Activated CD8-positive, alpha-beta T cell treated with anti-CD3 and anti-CD28 coated beads, Interleukin-2, amount 10 ng/mL, durations not matched to agents 7 days and 5 days (primary cell): ENCODE measurements at places on chromosomes 2 and 18.

- DNase-seq: no peak
Observed at GRCh38 chr2:207884127-207884526, 114.4 kb upstream of the FZD5 start.

DNA sequence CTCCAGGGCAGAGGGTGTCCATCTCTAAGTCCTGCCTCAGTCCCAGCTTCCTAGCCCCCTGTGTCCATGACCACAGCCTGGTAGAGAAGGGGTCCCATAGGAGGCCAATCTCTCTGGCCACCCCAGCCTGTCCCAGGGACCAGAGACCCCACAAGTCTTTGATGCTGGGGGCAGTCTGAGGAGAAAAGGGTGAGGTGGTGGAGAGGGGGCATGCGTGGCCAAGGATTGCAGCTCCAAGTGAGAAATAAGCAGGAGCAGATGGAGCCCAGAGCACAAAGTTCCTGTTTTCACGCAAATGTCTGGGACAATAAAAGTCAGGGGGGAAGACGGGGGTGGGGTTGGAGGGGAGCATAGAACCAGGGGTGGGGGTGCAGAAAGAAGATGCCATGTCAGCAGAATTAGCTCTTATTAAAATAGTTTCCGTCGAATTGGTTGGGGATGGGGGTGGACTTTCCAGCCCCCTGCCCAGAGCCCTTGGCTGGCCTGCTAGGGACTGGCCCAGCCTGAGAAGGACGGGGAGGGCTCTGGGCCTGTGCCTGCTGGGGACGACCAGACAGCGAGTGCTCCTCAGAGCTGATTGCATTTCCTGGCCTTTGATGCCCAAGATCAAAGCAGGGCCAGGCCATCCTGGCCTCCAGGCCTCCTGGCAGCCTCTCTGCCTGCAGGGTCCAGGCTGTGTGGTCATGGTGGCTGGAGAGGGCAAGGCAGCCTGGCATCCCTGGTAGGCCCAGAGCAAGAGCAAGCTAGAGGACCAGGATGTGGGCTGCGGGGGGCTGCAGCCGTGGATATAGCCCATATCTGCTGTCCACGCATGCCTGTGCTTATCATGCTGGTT lies 337.1 kb downstream of the DYSF start:
- no peak for DNase-seq

DNA sequence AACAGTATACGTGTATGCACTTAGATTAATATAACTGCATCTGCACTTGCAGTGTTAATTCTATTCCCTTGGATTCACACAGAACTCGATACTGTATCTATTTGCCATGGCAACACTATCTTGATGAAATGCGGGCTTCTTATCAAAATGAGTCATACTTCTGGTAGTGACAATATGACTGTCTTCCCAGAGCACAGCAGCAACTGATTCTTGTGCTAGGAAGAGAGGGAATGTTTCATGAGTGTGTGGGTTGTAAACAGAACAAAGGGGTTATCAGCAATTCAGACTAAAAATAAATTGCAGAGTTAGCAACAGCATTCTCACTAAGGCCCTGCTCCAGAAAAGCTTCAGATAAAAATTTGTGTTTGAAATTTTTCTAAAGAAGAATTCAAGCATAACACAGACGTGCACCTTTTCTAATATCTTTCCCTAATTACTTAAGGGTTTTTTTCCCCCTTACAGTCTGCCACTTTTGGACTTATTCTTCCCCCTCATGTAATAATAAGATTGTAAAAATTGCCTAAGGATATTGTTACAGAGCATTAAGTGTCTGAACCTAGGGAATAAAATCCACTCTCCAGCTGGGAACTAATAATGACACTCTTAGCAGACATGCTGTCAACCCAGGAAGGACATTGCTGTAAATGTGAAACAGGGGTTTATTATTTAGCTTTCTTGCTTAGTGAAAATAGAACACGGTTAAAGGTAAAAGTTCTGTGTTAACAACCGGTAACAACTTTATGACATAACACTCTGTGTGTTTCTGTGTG lies 99.9 kb upstream of the SLC38A11 start:
- DNase-seq: no peak

- DNase-seq: no peak
Observed at GRCh38 chr2:211692689-211693088, 845.9 kb downstream of the ERBB4 start.
